Suppressor macrophage treated with lipopolysaccharide for 1 hour (primary cell): ENCODE measurements at places on chromosomes 2 and 18.

- no peak for DNase-seq
Measured at GRCh38 chr2:45943219-45944044, 292.0 kb downstream of the PRKCE start.

GRCh38 chr18:49073437-49073836 is 122.7 kb upstream of the SMAD7 start:
- DNase-seq = no peak

DNA sequence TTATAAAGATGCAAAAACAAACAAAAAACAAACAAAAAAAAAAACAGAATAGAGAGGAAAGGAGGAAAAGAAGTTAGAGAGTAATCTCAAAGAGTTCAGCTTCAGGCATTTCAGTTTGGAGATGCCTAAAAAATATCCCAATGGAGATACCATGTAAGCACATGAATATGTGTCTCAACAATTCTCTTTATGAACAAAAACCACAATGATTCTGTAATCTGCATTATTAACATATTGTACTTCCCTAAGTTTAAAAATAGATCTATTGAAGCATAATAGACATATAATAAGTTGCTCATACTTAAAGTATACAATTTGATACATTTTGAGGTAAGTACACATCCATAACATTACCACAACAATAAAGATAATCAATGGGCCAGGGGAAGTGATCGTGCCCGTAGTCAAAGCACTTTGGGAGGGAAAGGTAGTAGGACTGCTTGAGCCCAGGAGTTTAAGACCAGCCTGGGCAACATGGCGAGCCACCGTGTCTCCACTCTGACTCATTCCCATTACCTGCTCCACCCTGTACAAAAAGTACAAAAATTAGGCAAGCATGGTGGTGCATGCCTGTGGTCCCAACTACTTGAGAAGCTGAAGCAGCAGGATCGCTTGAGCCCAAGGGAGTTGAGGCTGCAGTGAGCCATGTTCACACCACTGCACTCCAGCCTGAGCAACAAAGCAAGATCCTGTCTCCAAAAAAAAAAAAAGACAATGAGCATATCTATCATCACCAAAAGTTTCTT is 158.9 kb downstream of the ATAD2B start:
- DNase-seq = peak; percentile 41

DNA sequence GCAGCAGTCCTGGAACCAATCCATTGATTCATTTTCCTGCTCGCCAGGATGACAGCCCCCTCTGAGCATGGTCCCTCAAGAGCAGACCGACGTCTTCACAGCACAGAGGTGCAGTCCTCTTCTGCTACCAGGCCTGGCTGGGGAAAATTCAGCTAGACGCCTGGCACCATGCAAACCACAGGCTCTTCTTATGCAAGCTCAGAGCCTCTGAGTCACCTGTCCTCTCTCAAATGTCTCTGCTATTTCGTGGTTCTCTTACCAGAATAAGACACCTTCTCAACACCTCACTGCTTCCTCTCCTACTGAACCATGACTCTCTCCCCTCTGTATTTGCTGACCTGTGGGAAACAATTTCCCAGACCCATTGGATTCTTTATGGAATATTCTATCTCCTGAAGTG is 79.8 kb upstream of the CYRIA start:
- DNase-seq = no peak

DNA sequence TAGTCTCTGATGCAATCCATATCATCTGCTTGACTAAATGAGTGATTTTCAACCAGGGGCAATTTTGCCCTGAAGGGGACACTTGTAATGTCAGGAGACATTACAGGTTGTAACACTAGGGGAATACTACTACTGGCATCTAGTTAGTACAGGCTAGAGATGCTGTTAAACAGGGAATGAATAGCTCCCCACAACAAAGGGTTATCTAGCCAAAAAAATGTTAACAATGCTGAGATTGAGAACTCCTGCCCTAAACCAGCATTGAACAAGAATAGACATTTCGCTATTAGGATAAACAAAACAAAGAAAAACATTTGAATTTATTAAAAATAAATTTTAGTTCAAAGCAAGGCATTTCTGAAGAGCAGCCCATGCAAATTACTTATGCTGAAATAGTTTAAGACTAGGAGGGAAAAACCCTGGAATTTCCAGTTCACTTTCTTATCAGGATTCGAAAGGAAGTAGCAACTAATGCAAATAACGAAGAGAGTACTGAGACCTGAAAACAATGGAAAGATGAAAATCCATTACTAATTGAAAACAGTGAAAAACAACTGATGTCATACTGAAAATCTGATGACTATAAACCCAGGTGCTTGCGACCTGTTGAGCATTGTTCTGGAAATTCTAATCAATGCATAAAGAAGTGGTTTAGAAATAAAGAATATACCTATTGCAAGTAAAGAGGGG is 53.1 kb downstream of the CAB39 start:
- DNase-seq = peak; percentile 63

- DNase-seq = no peak
Measured at GRCh38 chr2:184824597-184824996, 226.3 kb downstream of the ZNF804A start.

DNA sequence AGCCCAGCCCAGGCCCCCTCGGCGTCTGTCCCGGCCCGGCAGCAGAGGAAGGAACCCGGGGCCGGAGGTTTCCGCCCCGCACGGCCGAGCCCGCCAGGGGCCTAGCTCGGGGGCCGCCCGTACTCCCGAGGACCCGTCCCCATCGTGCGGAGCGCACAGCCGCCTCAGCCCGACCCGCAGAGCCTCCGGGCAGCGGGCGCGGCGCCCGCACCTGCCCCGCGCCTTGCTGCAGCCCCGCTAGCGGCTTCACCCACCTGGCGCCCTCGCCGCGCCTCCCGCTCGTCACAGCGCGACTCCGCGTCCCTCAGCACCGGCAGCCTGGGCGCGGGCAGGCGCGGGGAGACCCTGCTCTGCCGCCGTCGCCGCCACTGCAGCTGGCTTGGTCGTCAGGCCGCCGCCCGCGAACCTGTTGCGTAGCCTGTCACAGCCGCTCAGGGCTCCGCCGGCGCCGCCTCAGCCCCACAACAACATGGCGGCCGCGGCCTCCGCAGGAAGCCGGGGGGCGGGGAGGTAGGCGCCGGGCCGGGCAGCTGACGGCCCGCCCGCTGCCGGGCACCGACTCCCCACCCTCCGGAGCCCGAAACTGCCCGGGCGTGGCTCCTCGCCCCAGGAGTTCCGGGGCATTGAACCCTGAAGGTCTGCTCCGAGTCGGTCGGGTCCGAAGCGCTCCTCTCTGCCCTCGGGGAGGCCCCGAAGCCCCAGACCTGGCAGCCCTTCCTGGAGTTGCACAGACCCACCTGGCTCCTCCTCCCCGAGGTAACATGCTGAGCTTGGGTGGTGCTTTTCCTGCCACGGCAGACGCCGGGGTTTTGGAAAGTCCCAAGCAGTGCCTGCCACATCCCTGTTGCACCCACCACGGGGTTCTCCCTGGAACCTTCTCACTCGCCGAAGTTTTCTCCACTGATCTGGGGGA is at the start of gene ITSN2:
ITSN2 (minus strand) TSS at position 487 of the 913 bp plus-strand sequence. CDS start 32,454 bp downstream, outside the sequence.
- peak; percentile 96 for DNase-seq

- DNase-seq = peak; percentile 21
Measured at GRCh38 chr2:208150956-208151355, 5.0 kb upstream of the CRYGB start.

- DNase-seq = peak; percentile 7
Measured at GRCh38 chr2:100546469-100546868, 16.3 kb upstream of the PDCL3 start.

GRCh38 chr2:20880221-20880771 is 57.4 kb upstream of the LDAH start:
- DNase-seq = no peak

GRCh38 chr2:56053679-56054078 is 130.1 kb upstream of the EFEMP1 start:
- DNase-seq = no peak

- no peak for DNase-seq
Measured at GRCh38 chr2:202023198-202023903, 10.3 kb upstream of the FZD7 start.

- no peak for DNase-seq
Measured at GRCh38 chr2:232981356-232981755, 31.7 kb downstream of the NGEF start.

GRCh38 chr2:147773479-147773878 is 71.3 kb upstream of the ACVR2A start:
- no peak for DNase-seq

DNA sequence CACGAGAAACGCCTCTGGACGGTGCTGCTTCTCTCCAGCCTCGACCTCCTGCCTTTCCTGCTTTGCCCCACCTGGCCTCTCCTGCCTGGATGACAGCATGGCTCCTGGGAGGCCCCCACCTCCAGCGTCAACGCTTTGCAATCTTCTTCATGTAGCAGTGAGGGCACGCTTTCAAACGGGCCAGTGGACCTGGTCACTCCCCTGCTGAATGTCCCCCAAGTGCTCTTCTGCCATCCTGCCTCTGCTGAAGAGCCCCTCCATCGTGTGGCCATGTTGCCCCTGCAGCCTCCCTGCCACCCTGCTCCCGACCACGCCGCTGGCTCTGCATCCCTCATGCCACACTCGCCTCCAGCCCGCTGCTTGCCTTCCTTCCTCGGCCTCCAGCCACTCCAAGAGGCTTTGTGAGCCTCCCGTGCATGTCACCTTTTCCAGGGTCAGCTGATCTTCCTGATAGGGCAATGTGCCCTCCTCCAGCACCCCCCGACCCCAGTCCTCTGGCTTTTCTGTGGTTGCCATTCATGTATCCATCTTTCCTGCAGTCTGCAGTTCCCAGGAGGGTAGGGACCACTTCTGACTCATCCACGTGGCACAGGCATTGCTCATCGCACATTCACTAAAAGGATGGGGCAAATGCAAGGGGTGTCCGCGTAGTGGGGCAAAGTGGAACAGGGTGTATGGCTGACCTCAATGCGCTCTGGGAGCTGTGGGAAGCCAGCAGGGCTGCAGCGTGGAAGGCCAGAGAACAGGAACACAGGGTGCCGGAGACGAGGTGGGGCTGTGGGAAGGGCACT is 268.8 kb downstream of the TWIST2 start:
- no peak for DNase-seq

DNA sequence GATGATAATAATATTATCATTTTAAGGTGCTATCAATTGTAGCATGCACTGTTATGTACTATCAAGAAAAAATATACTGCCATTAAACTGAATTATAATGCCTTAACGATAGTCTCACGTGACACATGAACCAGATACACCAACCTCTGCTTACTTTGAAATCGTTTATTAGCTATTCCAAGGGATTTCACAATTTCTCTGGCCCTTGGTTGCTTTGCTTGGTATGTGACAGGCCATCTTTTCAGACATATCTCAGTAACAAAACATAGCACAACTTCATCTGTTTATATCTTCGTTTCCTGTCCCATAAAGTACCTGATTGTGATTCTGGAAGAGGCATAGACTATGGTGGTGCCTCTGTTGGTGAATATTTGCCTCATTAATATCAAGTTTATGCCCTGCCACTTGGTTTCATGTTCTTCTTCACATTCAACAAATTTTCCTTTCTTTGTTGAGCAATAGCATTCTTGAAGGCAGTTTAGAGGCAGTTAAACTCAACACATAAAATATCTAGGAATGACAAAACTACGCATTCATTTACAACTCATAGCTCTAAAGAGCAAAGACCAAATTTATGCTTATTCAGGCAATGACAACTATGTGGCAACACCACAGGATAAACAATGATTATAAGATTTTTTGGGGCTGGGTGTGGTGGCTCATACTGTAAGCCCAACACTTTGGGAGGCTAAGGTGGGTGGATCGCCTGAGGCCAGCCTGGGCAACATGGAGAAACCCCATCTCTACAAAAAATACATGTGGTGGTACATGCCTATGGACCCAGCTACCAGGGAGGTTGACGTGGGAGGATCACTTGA is 84.3 kb downstream of the MCFD2 start:
- DNase-seq = no peak

DNA sequence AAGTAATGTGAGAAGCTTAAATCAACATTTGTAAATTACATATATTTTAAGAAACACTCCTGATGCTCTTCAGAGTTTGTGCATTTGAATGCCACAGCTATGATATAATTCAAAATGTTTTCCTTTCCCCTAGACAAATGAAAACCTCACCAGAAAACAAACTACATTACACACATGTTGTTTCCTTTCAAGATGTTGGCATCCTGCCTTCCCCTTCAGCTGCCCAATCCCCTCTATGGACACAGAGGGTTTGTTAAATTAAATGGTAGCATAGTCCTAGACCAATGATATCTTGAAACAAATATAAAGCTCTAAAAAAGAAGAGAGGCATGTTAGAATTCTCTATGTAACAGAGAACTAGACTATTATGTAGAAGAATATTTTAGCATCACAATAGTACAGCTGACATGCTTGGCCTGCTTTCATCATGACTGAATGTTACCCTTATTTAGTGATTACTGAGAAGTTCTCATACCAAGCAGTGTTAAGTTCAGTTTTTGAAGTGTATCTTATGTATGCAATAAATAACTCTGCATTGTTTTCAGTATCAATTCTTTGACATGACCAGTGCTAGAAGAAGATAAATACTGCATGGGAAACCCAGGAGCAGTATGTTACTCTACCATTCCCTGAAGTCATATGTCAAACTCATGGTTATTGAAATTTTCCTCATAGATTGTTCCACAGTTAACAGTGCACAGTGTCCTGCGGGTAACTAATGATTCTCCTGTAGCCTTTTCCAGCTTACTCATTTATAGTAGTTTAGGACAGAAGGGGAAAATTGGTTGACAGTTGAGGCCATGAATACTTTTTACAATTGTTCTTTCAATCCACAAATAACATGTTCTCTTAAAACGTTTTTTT is 316.3 kb upstream of the KCNJ3 start:
- DNase-seq = no peak

GRCh38 chr2:230230087-230230486 is 4.6 kb downstream of the SP140 start:
- DNase-seq = peak; percentile 57

- no peak for DNase-seq
Measured at GRCh38 chr2:74522516-74522915, 3.5 kb downstream of the DQX1 start.

- DNase-seq = no peak
Measured at GRCh38 chr2:74815941-74816340, 18.0 kb upstream of the HK2 start.

DNA sequence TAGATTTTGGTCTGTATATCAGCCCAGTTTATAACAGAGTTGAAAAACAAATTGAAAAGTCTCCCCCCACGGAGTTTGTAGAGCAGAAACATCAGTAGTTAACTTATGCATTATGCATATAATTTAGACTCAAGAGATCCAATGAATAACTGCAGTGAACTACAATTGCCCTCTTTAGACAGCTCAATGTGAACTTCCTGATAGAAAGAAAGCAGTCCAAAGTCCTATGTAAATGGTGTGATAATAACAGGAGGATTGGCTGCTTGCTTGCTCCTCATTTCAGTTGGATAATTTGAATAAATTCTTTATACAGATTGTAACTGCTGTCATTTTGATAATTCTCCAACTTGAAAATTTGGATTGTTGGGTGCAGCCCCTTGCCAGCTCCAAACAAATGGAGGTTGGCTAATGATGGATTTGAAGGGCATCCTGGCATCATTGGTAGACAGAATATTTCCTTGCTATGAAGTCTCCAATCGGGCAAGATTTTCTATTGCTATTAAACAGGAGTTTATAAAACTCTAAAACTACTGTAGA is 297.1 kb downstream of the ASXL3 start:
- DNase-seq = no peak

- no peak for DNase-seq
Measured at GRCh38 chr2:189406586-189407233, 34.6 kb upstream of the WDR75 start.
